ENCODE measurements at places on chromosomes 3 and 15. TPM values are rescaled to one million over a fixed set of nuclear protein-coding genes. Genes with fewer than 3 reads are reported as not detected.
A peak's percentile ranks its signal among the peaks of the same experiment; 100 is the strongest.

DNA sequence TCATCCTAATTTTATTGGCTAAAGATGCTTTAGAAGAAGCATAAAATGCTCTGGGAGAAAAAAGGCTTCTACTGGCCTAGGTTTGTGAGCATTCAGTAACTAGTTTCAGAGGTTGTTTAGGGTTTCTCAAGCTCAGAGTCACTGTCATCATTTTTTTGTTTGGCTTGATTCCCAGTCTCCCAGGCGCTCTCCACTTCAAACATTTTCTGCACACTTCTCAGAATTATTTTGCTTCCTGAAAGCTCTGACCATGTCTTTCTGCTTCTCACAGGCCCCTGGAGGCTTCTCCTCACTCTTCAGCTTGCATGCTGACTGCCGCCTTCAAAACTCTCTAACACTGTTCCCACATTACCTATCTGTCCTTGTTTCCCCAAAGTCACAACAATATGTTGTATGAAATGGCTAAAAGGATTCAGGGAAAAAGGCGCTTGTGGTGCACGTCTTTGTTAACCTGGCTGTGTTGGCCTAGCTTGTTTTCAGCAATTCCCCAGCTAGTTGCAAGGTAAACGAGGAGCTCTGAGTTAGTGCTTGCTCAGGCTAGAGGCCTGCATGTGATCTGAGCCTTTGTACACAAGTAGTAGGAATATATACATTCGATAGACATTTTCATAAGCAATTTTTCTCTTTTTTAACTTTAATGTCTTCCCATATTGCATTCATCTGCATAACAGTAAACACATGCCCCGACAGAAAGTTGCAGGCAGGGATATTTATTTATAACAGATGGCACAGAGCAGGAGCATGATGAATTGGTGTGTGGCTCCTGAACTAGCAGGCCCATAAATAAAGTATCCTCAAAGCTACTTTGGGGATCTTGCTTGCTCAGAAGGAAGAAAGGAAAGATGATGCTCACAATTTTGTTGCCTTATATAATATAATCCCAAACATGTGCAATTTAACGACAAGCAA is 129.2 kb upstream of the DPH6 start:
- H3K4me3 ChIP-seq, result no peak overlapping the region
- H3K36me3 ChIP-seq, result peaks cover 6% of the 10 kb centered on the region
- H3K27ac ChIP-seq, result peak overlapping the region; percentile 10
- DNase-seq, result no peak
- peaks cover 6% of the 10 kb centered on the region for H3K4me1 ChIP-seq

GRCh38 chr3:159149633-159150032 is 347.8 kb downstream of the MFSD1 start:
- no peaks in the 10 kb centered on the region for H3K36me3 ChIP-seq
- no peak for DNase-seq
- H3K4me1 ChIP-seq, result no peaks in the 10 kb centered on the region
- no peak overlapping the region for H3K27ac ChIP-seq
- H3K27me3 ChIP-seq, result peaks cover 12% of the 10 kb centered on the region
- no peak overlapping the region for H3K4me3 ChIP-seq

ZKSCAN7 gene
- total RNA-seq, result not detected

DNA sequence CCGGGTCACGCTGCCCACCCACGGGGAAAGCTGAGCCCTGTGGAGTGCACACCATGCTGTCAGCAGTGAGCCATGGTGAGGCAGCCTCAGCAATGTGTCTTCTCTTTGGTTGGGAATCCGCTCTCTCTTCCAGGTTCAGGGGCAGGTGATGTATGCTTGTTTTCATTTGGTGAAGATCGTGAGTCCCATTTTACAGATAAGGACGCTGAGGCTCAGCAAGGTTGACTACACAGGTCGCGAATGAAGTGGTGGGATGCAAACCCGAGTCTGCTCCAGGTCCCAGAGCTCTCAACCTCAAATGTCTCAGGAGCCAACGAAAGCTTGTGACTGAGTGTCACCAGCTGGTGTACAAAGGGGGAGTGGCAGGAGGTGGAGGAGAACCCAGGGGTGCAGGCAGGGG is 74.3 kb downstream of the RPN1 start:
- H3K4me1 ChIP-seq, result no peaks in the 10 kb centered on the region
- no peaks in the 10 kb centered on the region for H3K36me3 ChIP-seq
- no peaks in the 10 kb centered on the region for H3K27me3 ChIP-seq
- DNase-seq, result no peak
- H3K27ac ChIP-seq, result no peak overlapping the region

DNA sequence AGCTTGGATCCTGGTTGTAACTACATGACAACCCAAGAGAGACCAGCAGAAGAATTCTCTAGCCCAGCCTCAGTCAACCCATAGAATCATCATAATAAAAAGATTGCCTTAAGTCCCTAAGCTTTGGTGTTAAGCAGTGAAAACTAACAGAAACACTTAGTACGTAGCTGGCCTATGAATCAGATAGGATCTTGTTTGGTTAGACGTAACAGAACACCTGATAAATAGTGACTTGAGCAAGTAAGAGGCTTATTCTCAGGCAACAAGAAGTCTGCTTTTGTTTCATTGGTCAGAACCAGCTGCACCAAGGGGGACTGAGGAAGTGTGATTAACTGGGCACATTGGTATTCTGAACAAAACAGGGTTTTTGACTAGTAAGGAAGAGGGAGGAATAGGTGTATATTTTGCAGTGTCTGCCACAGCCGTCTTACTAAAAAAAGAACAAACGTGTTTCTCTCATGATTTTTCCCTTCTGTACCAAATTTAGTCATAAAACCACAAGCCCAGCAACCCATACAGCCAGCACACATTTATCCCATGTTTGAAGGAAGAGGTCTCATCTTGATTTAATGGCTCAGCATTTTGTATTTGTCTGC is 53.3 kb upstream of the GLCE start:
- peaks cover 20% of the 10 kb centered on the region for H3K27me3 ChIP-seq
- peaks cover 6% of the 10 kb centered on the region for H3K4me1 ChIP-seq
- DNase-seq, result no peak
- H3K27ac ChIP-seq, result no peak overlapping the region
- H3K36me3 ChIP-seq, result peaks cover 5% of the 10 kb centered on the region

- DNase-seq, result no peak
- no peaks in the 10 kb centered on the region for H3K4me1 ChIP-seq
- H3K27ac ChIP-seq, result no peak overlapping the region
- no peaks in the 10 kb centered on the region for H3K27me3 ChIP-seq
- H3K36me3 ChIP-seq, result no peaks in the 10 kb centered on the region
These were observed 75.9 kb downstream of the DGKG start for GRCh38 chr3:186286114-186286513.

COX17 gene
- 47.9 TPM for total RNA-seq

- DNase-seq, result peak; percentile 10
- H3K4me1 ChIP-seq, result no peaks in the 10 kb centered on the region
- no peak overlapping the region for H3K27ac ChIP-seq
- H3K27me3 ChIP-seq, result no peaks in the 10 kb centered on the region
These were observed 800.7 kb downstream of the NAALADL2 start for GRCh38 chr3:175659670-175660350.

DNA sequence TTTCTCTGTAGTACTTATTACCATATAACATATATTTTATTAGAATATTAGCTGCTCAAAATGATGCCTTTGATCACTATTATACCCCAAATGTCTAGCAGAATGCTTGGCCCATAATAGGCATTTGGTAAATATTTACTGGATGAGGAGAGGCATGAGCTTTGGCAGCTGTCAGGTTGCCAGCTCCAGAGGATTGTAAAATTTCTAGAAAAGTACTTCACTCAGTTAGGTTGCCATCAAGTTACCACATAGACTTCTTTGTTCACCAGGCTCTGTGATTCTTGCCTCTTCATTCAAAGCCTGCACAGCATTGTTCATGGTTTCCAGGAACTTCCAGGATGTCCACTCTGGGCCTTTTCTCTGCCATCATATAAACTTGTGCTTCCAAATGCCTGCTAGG is 582.8 kb downstream of the PDCD6IP start:
- no peak overlapping the region for H3K4me3 ChIP-seq
- no peak overlapping the region for H3K27ac ChIP-seq
- H3K27me3 ChIP-seq, result no peaks in the 10 kb centered on the region
- no peaks in the 10 kb centered on the region for H3K4me1 ChIP-seq

PLSCR2 gene
- not detected for total RNA-seq

ACVR2B gene
- 3.6 TPM for total RNA-seq

SMCO1 gene
- not detected for total RNA-seq

- H3K4me1 ChIP-seq, result no peaks in the 10 kb centered on the region
- H3K27me3 ChIP-seq, result no peaks in the 10 kb centered on the region
- H3K27ac ChIP-seq, result no peak overlapping the region
These were observed 34.5 kb upstream of the C3orf70 start for GRCh38 chr3:185187391-185187790.

- no peaks in the 10 kb centered on the region for H3K4me1 ChIP-seq
- H3K27me3 ChIP-seq, result no peaks in the 10 kb centered on the region
- no peaks in the 10 kb centered on the region for H3K36me3 ChIP-seq
These were observed 291.9 kb upstream of the NR2F2 start for GRCh38 chr15:96038650-96039049.

DNA sequence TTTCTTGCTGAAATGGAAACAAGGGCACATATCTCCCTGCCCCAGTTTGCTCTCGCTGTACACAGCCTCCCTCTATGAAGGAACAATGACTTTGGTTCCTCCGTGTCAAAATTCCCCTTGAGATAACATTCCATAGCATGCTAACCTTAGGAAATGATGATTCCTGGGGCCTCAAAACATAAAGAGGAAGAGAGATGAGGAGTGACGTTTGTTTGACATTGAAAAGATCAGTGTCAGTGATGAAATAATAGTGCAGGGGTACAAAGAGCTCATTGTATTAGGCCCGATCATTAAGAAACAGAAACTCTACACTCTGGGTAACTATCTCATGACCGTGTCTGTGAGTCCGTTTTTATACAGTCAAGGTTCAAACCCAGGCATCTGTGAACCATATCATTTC is 55.2 kb downstream of the ARNT2 start:
- H3K4me3 ChIP-seq, result no peak overlapping the region
- no peak for DNase-seq
- H3K4me1 ChIP-seq, result peaks cover 13% of the 10 kb centered on the region
- no peaks in the 10 kb centered on the region for H3K27me3 ChIP-seq
- H3K36me3 ChIP-seq, result no peaks in the 10 kb centered on the region

DNA sequence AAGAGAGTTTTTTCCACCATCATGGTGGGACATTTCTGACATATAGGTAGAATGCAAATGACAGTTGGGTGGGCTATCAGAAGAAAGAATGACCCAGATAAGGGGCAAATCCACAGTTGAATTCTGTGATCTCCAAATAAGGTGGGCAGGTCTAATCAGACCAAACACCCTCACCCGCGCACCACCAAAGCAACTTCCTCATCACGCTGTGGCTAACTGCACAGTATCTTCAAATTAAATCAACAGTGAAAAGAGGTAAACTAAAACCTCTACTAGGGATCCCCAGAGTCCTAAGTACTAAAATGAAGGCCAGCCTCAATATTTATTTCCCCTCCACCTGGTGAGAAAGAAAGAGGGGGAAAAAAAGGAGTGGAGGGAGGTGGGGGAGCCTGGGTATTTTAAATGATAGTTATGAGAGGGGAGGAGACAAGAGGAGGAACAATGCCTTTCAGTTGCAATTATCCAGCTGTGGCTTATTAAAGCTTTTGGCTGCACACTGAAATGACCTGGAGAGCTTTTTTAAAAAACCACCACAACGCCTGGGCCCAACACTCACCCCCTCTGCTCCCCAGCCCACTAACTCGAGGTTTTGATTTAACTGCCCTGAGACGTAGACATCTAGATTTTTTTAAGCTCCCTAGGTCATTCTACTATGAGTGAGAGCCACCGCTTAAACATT is 61.0 kb downstream of the LRIG1 start:
- H3K36me3 ChIP-seq, result no peaks in the 10 kb centered on the region
- H3K27me3 ChIP-seq, result no peaks in the 10 kb centered on the region
- DNase-seq, result no peak

DNA sequence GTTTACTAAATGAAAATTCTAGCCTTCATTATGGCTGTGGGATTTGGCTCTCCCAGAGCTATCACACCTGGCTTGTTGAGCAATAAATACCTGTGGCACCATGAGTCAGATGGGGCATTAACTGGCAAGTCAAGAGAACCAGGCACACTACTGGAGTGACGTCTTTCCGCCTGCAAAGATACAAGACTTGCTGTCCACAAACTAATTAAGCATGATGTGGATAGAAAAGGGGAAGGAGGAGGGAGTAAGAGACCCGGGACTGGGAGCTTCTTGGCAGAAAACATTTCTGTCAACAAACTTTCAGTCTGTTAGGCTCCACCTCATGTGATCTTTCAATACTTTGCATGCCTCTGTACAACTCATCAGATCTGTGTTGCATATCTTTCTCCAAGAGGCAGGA is 56.5 kb downstream of the CLDN1 start:
- no peak overlapping the region for H3K4me3 ChIP-seq
- peak; percentile 97 for DNase-seq
- H3K4me1 ChIP-seq, result peaks cover 24% of the 10 kb centered on the region
- peak overlapping the region; percentile 82 for H3K27ac ChIP-seq

GRCh38 chr3:120471643-120472042 is 20.9 kb upstream of the FSTL1 start:
- H3K4me3 ChIP-seq, result no peak overlapping the region
- DNase-seq, result no peak
- H3K27me3 ChIP-seq, result no peaks in the 10 kb centered on the region

DNA sequence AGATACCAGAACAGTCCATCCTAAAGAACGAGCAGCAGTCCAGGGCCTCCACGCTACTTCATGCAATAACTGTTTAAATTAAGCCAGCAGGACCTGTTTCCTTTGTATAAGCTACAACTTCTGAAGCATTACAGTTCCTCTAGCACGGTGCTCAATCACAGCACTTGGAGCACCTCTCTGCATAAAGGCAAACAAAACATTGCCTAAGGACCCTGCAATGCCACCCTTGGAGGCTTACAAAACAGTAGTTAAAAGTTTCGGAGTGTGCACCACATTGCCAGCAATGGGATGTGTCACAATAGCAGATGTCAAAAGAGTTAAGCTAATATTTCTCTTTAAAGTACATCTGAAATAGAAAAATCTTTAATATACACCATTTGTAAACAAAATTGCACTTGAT is 2.6 kb upstream of the VPS39 start:
- no peak overlapping the region for H3K27ac ChIP-seq
- H3K4me3 ChIP-seq, result no peak overlapping the region
- peaks cover 20% of the 10 kb centered on the region for H3K4me1 ChIP-seq
- H3K36me3 ChIP-seq, result peaks cover 54% of the 10 kb centered on the region
- no peaks in the 10 kb centered on the region for H3K27me3 ChIP-seq
- DNase-seq, result no peak

GRCh38 chr3:97066531-97066930 is 252.1 kb downstream of the EPHA6 start:
- H3K36me3 ChIP-seq, result peaks cover 5% of the 10 kb centered on the region
- DNase-seq, result no peak
- H3K27me3 ChIP-seq, result no peaks in the 10 kb centered on the region
- H3K27ac ChIP-seq, result no peak overlapping the region

GRCh38 chr3:157695586-157695985 is 192.4 kb upstream of the VEPH1 start:
- H3K4me3 ChIP-seq, result no peak overlapping the region
- no peaks in the 10 kb centered on the region for H3K4me1 ChIP-seq
- DNase-seq, result no peak
- no peaks in the 10 kb centered on the region for H3K27me3 ChIP-seq
